ENCODE measurements at places on chromosomes 13 and 19. TPM values are rescaled to one million over a fixed set of nuclear protein-coding genes. Genes with fewer than 3 reads are reported as not detected.

- no peak for DNase-seq
Measured at GRCh38 chr19:2215281-2215751, 20.8 kb downstream of the PLEKHJ1 start.

DNA sequence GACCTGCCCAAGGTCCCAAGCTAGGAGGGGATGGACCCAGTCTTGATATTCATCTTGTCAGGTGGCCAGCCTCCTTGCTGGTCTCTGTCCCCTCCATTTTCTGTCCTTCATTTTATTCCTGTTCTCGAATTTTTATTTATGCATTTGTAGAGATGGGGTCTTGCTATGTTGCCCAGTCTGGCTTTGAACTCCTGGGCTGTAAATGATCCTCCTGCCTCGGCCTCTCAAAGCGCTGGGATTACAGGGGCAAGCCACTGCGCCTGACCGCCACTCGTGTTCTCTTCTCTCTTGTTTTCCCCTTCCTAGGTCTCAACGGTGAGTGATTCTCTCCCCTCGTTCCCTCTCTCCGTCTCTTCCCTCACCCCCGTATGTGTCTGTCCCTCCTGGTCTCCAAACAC lies 10.6 kb upstream of the TPRX2 start:
- DNase-seq: no peak

DNA sequence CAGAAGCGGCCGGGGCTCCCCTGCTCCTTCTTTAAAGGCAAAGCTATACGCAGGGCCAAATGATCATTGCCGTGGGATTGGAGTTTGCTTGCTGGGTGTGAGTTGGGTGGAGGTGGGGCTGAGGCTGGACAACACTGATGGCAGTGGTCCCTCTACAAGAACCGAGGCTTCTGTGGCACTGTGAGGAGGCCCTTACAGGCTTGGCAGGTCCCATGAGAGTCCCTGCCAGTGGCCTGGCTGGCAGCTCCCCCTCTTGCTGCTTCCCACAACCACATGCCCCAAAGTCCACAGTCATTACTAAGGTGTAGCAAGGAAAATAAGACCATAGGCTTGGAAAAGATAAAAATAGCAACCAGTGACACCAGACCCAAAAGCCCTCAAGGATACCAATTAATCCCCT lies 98.4 kb downstream of the ANKRD10 start:
- DNase-seq: no peak

- DNase-seq: no peak
Measured at GRCh38 chr13:33642374-33643065, 175.4 kb upstream of the RFC3 start.

- DNase-seq: peak; percentile 14
Measured at GRCh38 chr19:49441210-49441959, at the start of gene SLC17A7. Gene SLC17A7 (minus strand): TSS chr19:49441527. CDS start chr19:49441379, 148 bp downstream.

- DNase-seq: peak; percentile 69
Measured at GRCh38 chr19:2552859-2553258, 76.9 kb downstream of the GADD45B start.

IER2 gene
- 173 TPM for total RNA-seq

GRCh38 chr19:51565583-51565982 lies 5.5 kb upstream of the ZNF175 start:
- DNase-seq: no peak

DNA sequence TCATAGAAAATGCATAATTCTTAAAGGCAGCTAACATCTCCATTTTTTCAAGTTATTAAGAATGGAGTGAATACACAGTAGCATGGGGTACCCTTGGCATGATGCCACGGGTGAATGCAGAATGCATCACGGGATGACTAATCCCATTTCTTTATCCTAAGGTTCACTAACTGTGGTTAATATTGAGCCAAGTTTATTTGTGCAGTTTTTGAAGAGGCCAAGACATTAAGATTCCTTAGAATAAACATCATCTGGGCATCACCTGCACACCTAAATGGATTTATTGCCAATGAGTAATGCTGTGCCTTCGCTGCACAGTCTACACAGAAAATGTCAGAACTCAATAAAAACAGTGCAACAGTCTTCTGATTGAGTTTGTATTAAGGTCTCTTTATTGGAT lies 333.1 kb downstream of the GPC6 start:
- no peak for DNase-seq

GRCh38 chr13:90846936-90847335 lies 500.6 kb upstream of the MIR17HG start:
- no peak for DNase-seq

GRCh38 chr13:95620030-95620824 lies 24.3 kb downstream of the DZIP1 start:
- no peak for DNase-seq

GRCh38 chr19:41311072-41311471 lies 1.1 kb downstream of the CCDC97 start:
- no peak for DNase-seq

TCF3 gene
- total RNA-seq: 163 TPM

ZNF554 gene
- 1.8 TPM for total RNA-seq

- DNase-seq: no peak
Measured at GRCh38 chr13:112706171-112706570, 16.3 kb downstream of the ATP11A start.

ANO8 gene
- total RNA-seq: 6.6 TPM

SOHLH2 gene
- total RNA-seq: not detected

DNA sequence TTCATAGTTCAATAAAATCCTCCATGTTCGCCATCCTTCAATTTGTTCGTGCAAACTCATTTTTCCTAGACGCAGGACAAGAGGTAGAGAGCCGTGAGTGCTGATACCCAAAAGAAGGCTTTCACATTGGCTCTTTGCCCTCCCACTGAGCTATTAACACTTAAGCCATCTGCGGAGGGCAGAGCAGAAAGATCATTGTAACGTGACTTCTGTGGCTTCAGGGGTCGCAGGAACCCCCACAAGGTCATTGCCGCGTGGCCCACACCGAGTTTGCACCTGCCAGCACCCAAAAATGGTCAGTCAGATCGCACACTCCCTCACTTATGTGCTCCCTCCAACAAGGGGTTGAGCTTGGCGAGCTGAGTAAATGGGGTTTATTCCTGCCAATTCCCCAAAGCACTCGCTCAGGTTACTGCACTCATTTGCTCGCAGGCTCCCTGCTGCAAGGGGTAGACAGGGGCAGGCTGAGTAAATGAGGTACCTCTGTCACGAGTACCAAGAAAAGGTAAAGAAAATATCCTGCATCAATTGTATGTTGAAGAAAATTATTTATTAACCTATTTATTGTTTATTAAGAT lies 144.1 kb downstream of the PRR20E start:
- no peak for DNase-seq

DNA sequence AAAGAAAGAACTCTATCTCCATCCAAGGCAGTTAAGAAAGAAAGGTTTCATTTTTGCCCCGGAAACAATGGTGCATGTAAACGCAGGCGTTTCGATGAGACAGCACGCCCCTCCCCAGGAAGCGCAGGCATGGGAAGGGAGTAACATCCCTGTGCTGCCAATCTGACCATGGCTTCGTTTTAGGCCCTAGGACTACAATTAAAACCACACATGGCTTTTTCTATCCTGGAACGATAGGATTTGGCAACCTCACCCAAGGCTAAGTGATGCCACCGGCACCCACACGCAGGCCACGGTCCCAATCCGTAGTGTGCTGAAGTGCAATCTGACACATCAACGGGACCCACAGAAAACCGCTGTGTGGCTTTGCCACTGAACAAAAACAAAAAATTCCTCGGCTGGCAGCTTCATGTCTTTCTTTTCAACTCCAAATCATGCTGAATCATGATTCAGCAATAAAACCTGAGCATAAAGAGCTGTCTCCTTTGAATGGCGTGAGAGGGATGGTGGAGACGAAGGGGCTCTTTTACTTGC lies 24.2 kb downstream of the RANBP3 start:
- DNase-seq: peak; percentile 24

GRCh38 chr19:19514215-19514657 lies 1.1 kb downstream of the TSSK6 start:
- no peak for DNase-seq

ZNF625 gene
- 2.5 TPM for total RNA-seq

- no peak for DNase-seq
Measured at GRCh38 chr19:44807162-44807561, 1.7 kb upstream of the BCAM start.

CEACAM16 gene
- total RNA-seq: not detected

DNA sequence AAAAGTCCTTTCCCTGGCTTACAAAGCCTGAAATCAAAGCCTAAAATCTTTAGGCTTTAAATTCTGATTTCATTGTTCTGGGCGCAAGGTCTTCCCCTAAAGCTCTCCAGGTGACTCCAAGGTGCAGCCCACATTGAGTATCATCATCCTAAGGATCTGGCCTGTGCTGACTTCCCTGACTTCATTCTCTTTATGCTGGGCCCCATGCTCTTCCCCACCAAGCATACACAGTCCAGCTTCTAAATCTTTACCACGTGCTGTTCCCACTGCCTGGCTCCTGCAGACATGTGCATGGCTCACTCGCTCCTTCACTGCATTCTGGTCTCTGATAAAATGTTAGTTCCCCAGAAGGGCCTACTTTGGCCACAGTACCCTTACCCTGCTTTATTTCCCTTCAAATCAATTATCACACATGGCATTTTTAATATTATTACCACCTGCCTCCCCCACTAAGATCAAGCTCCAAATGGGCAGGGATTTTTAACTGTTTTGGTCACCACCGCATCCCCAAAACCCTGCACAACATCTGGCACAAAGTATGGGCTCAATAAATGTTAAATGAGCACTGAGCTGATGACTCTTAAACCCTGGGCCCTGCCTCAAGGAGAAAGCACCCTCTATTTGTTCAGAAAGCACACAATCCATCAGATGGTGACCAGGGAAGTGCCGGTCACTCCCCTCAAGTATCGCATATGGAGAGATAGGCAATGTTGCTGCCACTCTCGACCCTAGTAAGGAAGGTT lies 3.3 kb downstream of the FBL start:
- no peak for DNase-seq

GRCh38 chr19:16472992-16473391 lies 1.2 kb upstream of the EPS15L1 start:
- no peak for DNase-seq

PEAK3 gene
- 0.16 TPM for total RNA-seq

MEDAG gene
- total RNA-seq: not detected

GPR183 gene
- total RNA-seq: 22.6 TPM

GRCh38 chr13:28494778-28495537 lies at the start of gene FLT1:
Gene FLT1 (minus strand): TSS chr13:28495128. CDS start chr13:28494843, 285 bp downstream.
- peak; percentile 24 for DNase-seq

GRCh38 chr13:76048131-76048530 lies 412.0 kb downstream of the LMO7 start:
- DNase-seq: no peak

- no peak for DNase-seq
Measured at GRCh38 chr13:33106656-33107360, 90.6 kb downstream of the KL start.

PARP4 gene
- total RNA-seq: 41.9 TPM

FPR3 gene
- total RNA-seq: not detected

DNA sequence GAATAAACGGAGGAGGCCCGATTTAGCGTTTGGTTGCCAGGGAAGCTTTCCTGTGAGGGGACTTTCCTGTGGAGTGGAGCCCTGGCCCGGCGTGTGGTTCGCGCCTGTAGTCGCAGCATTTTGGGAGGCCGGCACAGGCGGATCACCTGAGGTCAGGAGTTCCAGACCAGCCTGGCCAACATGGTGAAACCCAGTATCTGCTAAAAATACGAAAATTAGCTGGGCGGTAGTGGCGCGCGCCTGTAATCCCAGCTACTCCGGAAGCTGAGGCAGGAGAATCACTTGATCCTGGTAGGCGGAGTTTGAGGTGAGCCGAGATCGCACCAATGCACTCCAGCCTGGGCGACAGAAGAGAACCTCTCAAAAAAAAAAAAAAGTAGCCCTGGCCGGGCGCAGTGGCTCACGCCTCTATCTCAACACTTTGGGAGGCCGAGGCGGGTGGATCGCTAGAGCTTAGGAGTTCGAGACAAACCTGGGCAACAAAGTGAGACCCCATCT lies 6.9 kb downstream of the KANK3 start:
- no peak for DNase-seq

RPL36 gene
- total RNA-seq: 1,001 TPM

DNA sequence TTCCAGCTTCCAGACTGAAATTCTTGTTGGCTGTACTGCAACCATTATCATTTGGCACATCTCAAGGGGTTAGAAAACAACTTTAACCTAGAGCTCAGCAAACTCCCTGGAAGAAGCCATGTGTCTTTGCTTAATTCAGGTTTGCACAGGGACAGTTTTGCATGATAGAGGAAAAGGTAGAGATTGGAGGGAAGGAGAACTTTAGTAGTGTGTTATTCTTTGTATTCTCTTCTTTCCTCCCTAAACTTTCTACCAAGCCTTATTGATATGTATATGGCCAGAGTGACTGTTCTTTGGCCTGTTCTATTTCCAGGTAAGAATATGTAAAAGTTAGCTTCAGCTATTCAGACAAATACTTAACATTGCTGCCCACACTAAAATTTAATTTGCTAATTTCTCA lies 53.1 kb downstream of the UGGT2 start:
- no peak for DNase-seq

- DNase-seq: no peak
Measured at GRCh38 chr13:83620530-83621220, 261.6 kb downstream of the SLITRK1 start.

DNA sequence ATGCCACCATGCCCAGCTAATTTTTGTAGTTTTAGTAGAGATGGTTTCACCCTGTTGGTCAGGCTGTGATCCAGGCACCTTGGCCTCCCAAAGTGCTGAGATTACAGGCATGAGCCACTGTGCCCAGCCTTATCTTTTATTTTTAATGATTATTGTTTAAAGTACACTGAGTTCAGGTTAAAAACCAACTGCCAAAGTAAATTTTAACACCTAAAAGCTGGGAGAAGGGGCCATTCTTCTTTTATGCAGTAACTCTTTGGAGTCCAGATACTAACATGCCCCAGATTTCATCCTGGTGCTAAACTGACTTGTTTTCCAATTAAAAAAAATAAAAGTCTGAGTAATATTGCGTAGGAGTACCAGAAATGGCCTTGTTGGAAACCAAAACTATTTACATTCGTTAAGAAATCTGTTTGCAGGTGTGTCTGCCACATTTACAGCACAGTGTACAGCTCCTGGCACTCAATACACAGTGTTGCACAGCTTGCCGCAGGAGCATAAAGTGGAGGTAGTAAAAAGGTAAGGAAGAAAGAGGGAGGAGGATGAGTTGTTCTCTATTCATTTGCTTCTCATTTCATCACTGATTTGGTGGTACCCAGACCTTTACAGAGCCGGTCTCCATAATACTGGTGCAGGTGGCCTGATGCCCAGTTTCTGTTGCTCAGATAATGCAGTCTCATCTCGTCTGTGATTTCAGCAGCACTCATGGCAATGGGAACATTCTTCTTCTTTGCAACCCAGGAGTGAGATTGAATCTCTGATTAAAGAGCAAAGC lies 108.9 kb downstream of the PCCA start:
- no peak for DNase-seq

- DNase-seq: no peak
Measured at GRCh38 chr13:106173346-106173745, 362.1 kb downstream of the EFNB2 start.

GRCh38 chr13:71797517-71797916 lies 69.5 kb downstream of the DACH1 start:
- DNase-seq: no peak

DNA sequence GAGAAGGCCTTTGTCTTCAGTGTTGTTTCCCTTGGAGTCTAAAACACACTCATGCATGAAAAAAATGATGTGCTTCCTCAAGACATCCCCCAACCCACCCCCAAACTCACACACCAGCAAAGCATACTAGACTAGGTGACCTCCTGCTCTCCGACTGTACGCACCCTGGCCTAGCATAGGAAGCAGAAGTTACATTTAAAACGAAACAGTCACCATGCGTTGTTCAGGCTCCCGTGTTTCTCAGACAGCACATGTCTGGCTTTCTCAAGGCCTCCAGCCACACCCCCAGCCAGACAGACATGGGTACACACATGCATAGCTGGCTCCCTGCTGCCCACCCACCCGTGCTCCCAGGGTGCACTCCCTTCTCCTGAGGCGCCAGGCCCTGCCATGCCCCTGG lies 28.7 kb upstream of the C1QTNF9 start:
- DNase-seq: no peak

SPC24 gene
- total RNA-seq: 30.3 TPM

CNFN gene
- total RNA-seq: not detected

MUC16 gene
- total RNA-seq: not detected
